ENCODE measurements at places on chromosomes 6 and 20.

GRCh38 chr20:1577906-1578305 lies 20.4 kb upstream of the SIRPD start:
- DNase-seq, result no peak

- DNase-seq, result no peak
These were observed 113.1 kb downstream of the FYN start for GRCh38 chr6:111759836-111760785.

DNA sequence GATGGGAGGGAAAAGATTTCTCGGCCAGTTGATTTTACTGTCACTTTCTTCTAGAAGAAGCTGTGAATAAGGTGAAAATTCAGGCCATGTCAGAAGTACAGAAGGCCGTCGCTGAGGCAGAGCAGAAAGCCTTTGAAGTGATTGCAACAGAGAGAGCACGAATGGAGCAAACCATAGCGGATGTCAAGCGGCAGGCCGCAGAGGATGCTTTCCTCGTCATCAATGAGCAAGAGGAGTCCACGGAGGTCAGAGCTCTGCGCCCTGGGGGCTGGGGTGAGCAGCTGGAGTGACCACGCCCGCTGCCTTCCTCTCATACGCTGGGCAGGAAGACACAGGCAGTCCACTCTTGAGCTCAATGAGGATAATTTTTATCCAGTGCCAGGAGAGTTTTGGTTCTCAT lies 21.8 kb upstream of the C20orf144 start:
- DNase-seq, result no peak

DNA sequence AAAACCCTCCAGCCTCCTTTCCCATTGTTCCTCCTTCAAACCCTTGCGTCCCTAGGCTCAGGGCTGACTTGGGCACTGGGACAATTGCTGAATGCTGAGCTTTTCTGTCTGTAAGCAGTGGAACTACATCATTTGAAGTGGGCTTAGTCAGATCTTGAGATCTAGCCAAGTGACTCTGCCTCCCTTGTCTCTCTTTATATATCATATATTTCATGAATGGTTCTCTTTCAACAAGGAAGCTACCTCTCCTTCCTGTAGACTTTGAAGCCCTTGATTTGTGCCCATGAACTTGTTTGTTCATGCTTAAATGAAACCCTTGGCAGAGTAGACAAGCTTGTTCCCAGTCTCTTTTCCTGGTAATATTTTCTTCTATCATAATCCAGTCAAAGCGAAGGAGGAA lies 60.0 kb upstream of the KIF13A start:
- DNase-seq, result no peak

DNA sequence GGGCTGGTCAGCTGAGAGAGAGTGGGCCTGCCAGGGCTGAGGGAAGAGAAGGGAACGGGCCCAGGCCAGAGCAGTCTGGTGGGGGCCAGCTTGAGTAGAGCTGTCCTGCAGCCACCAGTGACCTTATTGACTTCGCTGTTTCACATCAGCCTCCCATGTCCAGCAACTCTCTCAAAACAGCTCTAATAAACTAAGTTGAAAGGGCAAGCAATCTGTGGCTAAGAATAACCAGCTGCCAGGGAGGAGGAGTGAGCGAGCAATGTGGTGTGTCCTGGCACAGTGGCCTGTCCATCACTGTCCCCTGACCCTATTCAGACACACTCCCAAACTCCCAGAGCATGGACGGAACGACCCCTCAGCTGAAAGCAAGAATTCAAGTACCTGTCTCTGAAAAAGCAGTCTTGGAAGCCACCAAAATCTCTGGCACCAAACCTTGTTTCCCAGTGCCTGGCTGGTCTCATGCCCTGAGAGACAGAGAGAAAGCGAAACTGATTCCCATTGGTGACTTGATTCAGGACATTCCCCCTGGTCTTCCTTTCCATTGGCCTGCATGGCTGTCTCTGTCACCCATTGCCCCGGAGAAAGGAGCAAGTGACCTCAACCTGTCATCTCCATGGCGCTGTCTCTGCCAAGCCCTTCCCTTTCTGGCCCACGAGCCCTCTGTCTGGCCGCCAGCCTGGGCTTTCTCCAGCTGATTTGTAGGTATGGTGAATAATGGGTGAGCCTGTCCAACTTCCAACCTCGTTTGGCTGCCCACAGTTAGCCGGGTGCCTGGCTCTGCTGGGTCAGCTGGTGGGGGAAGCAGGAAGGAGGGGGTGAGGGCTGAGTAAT lies at the start of gene DDO:
DDO (minus strand) TSS at position 490 of the 831 bp plus-strand sequence. CDS start 2,113 bp downstream, outside the sequence.
- DNase-seq, result no peak

GRCh38 chr6:6984585-6985366 lies 123.0 kb upstream of the RREB1 start:
- no peak for DNase-seq

- no peak for DNase-seq
These were observed 17.8 kb upstream of the RALGAPB start for GRCh38 chr20:38454556-38455473.

DNA sequence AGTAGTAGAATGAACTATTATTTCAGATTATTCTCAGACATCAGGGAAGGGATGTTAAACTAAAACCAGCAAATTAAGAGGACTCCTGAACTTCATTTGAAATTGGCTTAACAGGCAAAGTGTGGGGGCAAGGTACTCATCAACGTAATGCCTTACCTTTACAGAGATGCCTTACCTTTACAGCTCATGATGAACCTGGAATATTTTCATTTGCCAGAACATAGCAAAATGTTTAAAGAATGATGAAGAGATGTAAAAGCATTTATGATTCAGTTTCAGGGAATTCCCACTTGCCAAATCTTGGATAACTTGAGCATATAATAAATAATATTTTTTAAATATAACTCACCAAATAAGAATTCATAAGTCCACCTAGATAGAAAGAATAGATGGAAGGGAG lies 207.5 kb downstream of the TINAG start:
- no peak for DNase-seq

DNA sequence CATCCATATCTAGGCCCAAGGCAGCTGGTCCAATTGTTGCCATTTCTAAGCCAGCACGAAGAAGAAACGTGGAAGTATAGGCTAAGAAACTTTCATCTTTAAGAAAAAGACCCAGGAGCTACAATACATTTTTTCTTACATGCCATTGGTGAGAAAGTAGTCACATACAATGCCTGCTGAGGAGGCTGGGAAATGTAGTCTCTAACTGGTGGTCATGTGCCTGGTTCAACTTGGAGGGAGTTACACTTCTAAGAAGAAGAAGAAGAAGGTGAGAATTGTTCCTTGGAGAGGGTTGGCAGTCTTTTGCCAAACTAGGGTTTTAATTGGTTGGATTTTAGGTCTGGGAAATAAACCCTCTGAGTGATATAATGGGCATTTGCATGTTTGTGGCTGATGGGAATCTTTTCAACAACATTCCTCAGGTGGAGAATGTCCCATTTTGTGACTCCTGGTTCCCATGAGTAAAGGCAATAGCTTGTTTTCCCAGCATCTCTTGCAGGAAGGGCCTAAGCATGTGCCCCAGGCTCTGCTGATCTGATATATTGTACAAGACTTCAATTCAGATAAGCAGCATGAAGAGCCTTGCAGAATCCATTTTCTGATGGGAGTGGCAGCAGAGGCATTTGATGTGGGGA lies 47.0 kb upstream of the PREP start:
- DNase-seq, result no peak

- DNase-seq, result no peak
These were observed 19.9 kb downstream of the TMEM74B start for GRCh38 chr20:1164871-1165270.

- peak; percentile 36 for DNase-seq
These were observed 62.5 kb downstream of the PYGB start for GRCh38 chr20:25310268-25310920.

- DNase-seq, result no peak
These were observed 33.7 kb downstream of the NOL7 start for GRCh38 chr6:13648850-13649249.

DNA sequence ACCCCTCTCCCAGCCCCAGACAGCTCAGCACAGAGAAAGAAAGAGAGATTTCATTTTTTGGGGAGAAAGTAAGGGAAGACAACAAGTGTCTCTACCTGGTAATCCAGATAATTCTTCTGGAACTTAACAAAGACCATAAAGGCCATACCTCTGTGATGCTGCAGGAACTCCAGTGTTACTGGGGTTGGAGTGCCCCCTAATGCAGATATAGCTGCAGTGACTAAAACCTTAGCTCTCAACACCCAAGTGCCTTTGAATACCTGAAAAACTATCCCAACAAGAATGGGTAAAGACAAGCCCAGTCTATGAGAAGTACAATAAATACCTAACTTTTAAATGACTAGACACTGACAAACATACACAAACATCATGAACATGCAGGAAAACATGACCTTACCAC lies 365.3 kb upstream of the PTCHD4 start:
- no peak for DNase-seq

- DNase-seq, result no peak
These were observed 3.7 kb upstream of the CST11 start for GRCh38 chr20:23456409-23456808.

GRCh38 chr6:26578279-26578678 lies 18.5 kb upstream of the ABT1 start:
- no peak for DNase-seq

DNA sequence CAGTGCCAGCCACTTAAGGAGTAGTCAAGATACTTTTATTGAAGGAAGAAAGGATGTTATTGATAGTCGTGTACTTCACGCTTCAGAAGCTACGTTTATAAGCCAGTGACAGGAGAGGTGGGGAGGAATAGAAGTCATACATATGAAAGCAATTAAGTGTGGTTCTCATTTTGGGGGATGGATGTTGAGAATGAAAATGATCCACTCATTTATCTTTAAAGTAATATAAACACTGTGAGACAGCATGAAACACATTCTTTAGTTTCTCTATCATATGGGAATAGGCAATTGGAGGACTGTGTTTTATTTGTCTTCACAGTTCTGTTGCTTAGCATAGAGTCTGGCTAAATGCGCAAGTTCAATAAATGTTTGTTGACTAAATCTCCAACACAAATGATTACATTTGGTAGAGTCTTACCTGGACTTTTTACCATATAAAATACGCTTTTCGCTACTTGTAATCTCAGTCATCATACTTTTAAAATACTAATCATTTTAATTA lies 35.2 kb downstream of the AK9 start:
- no peak for DNase-seq

- no peak for DNase-seq
These were observed 274.3 kb upstream of the MMS22L start for GRCh38 chr6:97557355-97557754.

DNA sequence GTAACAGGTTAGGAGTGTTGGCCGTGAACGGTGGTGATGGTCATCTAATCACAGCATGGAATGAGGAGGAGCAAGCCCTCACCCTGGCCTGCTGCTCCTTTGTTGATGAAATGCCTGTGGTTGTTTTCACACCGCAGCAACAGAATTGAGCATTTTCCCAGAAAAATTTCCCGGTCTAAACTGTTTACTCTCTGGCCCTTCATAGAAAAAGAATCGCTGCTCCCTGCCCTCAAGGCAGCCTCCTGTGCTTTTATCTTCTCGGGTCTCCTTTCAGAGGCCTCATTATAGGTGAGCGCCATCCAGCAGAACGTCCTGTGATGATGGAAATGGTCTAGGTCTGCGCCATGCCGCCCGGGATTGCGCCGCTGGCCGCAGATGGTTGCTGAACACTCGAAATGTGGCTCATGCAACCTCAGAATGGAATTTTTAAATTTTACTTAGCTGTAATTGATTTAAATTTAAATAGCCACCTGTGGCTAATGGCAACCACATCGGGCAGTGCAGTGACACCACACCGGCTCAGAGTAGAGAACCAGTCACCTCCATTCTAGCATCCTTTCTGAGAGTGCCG lies 30.2 kb downstream of the PHACTR3 start:
- no peak for DNase-seq
